ENCODE measurements at places on chromosomes 5 and 9.

- no peak for DNase-seq
Measured at GRCh38 chr5:67536866-67537265, 340.3 kb upstream of the CD180 start.

DNA sequence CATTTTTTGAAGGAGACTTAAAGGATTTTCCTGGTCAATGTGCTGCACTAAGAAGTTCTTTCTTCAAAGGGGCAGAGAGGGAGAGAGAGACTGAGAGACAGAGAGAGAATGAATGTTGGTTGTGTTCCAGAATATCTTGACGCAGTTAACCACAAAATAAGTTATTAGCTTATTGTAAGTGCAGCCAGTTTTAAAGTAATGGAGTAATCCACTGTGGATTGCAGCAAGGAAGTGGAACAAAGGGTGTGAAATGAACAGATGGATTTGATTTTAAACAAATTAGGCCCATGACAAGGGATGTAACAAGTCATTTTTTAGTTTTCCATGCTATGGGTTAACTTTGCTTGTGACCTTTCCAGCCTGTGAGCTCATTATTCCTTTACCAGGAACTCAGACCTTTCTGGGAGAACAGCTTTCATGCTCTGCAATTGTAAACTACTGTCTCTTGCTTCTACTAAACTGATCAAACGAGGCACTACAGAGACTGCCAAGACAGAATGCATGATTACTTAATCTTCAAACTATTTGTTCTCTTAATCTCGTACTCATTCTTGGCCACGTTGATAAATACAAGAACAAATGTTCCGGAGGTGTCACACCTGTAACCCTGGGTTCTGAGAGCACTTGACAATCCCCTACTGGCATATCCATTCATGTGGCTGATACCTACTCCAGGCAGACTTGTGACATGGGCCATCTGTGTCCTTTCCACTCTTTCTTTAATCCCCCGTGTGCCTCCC lies 131.1 kb downstream of the TLE1 start:
- DNase-seq = no peak

DNA sequence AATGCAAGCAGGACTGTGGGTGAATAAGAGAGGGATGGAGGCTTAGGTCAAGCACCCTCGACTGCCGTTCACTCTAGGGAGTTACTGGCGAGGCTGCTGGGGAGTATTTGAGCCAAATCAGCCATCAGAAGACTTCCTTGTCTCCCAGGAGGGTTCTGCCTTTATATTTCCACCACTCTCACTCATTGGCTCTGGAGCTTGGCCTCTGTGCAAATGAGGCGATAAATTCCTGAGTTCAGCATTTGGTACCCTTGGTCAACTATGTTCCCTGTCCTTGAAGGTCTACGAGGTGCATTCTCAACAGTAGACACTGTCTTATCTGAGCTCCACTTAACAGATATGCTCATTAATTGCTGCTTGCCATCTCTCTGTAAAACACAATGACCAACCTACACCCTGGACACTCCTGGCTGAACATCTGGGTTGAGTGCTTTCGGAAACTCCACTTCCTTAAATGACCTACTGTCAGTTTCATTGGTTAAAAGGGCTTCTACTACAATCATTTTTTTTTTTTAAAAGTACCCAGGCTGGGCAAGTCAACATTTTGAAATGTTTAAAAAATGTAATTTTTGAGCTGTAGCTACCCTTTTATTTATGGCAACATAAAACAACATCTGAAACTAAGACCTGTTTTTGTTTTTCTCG lies 153.2 kb downstream of the NTRK2 start:
- no peak for DNase-seq

DNA sequence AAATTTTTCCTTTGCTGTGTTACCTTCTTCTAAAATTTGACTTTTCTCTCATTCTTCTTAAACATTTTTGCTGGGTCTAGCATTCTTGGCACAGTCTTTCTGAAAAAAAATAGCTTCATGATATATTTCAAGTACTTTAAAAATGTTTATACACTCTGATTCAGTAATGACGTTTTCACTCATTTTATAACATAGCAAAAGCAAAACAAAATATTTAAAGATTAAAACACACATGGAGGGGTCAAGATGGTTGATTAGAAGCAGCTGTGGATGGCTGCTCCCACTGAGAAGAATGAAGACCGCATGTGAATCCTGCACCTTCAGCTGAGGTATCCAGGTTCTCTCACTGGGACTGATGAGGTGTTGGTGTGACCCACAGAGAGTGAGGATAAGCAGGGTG lies 188.2 kb downstream of the SGCD start:
- no peak for DNase-seq

- no peak for DNase-seq
Measured at GRCh38 chr5:68710514-68710913, 383.3 kb upstream of the SLC30A5 start.

DNA sequence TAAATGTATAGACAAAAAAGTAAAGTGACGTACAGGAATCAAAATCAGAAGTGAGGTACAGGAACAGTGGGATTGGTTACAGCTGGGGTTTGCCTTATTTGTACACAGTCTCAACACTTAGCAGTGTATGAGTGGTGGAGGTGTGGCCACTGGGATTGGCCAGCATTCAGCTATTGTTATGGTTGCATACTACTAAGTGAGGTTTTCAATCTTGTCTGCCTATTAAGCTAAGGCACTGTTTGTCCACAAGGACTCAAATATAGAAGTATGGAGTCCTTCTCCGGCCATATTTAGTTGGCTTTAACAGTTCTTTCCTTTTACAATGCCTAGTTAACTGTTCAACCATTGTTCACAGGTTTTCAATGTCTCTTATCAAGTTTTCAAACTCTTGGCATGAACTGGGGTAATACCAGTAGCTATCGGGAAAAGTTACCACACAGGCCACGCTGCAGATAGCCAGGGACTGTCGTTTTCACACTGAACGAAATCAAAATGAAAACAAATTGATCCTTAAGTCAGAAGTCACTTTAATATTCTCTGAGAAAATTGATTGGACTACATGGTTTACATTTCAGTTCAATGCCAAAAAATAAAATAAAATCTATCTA lies 176.0 kb upstream of the FREM1 start:
- DNase-seq = no peak

GRCh38 chr5:1153428-1153827 lies 41.6 kb upstream of the SLC12A7 start:
- DNase-seq = no peak

GRCh38 chr9:114348261-114348905 lies 18.7 kb downstream of the ORM2 start:
- peak; percentile 63 for DNase-seq

GRCh38 chr5:67204821-67205220 lies 8.2 kb upstream of the CD180 start:
- DNase-seq = no peak

DNA sequence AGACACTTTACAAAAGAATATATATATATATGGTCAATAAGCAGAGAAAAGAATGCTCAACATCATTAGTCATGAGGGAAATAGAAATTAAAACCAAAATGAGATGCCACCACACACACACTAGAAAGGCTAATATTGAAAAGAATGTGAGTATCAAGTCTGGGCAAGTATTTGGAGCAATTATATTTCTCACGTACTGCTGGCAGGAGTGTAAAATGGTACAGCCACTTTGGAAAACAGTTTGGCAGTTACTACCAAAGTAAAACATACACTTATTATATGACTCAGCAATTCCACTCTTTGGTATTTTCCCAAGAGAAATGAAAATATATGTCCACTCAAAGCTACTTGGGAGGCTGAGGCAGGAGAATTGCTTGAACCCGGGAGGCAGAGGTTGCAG lies 29.8 kb downstream of the NEUROG1 start:
- DNase-seq = no peak

GRCh38 chr5:110460837-110461236 lies 265.6 kb downstream of the TMEM232 start:
- DNase-seq = no peak

- DNase-seq = no peak
Measured at GRCh38 chr5:31976169-31976568, 197.9 kb downstream of the GOLPH3 start.
